ENCODE measurements at places on chromosomes 11 and 22.

- DNase-seq: no peak
Observed at GRCh38 chr11:66976028-66976467, 944 bp downstream of the C11orf86 start.

DNA sequence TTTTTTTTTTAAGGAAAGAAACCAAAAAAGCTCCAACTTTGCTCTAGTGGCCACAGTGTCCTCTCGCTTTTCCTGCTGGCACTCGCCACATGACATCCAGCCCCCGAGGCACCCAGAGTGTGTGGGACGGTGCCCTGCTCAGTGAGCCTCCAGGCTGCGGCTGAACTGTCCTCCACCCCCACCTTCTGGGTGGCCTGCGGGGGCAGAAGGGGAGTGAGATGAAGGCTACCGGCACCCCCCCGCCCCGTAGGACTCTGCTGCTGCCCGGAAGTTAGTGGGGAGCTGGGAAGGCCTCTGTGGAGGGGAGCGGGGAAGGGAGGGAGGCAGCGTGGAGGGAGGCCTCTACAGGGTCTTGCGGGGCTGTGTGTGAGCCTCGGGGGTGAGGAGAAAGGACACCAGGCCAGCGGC is 264.4 kb downstream of the CTTN start:
- DNase-seq: no peak

- DNase-seq: no peak
Observed at GRCh38 chr11:12802418-12803085, 128.3 kb downstream of the TEAD1 start.

GRCh38 chr11:112115386-112115785 is 28.7 kb downstream of the SDHD start:
- no peak for DNase-seq

GRCh38 chr22:20434773-20435172 is 2.9 kb downstream of the SCARF2 start:
- DNase-seq: no peak
